ENCODE measurements at places on chromosomes 3 and 15.

DNA sequence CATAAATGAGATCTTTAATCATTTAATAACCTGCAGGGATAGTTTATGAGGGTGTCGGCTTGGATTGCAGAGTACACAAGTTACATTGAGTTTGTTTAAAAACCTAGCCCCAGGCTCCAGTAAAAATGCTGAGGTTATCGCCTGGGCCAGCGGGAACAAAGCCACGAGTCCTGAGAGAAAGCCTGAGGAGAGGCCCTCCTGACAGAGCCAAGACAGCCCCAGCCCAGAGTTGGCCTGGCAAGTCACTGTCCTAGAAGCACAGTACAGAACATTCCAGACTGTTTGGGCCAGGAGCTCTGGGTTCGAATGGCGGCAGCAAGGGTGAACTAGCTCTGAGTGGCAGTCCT lies 32.4 kb downstream of the SEC61A1 start:
- no peak for DNase-seq

GRCh38 chr3:116886202-116886893 lies 176.8 kb downstream of the TUSC7 start:
- no peak for DNase-seq

DNA sequence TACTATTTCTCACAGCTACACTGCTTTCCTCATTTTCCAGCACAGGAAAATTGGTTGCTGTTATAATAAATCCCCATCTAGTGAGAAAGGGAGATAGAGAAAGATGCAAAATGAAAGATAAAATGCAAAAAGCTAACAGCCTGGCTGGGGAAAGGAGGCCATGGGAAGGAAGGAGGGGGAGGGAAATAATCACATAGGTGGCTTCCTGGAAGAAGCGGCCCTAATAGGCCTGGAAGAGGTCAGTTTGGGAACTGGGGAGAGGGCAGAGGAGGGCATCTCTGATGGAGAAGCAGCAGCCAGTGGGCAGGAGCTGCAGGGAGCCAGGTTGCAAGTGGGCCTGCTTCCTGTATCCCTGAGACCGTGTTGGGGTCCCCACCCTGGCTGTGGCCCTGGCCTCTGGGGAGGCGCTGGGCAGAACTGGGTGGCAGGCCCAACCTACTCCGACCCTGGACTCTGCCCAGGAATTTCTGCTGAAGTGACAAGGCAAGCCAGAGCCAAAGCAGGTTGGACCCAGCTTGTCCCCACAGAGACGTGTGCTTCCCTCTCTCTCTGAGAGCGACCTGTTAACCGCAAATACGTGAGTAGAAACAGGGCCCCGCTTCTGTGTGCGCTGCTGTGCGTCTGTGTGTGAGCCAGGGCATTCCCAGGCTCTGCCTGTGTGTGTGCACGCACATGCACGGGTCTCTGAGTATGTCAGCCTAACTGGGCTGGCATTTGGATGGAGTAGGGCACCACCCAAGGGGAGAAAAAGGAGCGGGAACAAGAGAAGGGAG lies 1.9 kb downstream of the SLC28A1 start:
- DNase-seq = no peak

DNA sequence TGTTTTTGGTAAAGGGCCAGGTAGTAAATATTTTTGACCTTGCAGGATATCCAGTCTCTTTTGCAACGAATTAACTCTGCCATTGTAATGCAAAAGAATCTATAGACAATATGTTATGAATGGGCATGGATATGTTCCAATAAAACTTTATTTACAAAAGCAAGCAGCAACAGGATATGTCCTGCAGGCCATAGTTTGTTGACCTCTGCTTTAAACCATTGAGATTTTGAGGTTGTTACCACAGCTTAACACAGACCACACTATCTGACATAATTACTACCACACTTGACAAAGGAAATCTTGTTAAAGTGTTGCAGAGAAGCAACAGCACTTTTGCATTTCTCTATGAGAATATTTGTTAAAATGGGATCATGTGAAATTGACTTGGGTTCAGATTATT lies 349.3 kb downstream of the ERC2 start:
- DNase-seq = no peak

DNA sequence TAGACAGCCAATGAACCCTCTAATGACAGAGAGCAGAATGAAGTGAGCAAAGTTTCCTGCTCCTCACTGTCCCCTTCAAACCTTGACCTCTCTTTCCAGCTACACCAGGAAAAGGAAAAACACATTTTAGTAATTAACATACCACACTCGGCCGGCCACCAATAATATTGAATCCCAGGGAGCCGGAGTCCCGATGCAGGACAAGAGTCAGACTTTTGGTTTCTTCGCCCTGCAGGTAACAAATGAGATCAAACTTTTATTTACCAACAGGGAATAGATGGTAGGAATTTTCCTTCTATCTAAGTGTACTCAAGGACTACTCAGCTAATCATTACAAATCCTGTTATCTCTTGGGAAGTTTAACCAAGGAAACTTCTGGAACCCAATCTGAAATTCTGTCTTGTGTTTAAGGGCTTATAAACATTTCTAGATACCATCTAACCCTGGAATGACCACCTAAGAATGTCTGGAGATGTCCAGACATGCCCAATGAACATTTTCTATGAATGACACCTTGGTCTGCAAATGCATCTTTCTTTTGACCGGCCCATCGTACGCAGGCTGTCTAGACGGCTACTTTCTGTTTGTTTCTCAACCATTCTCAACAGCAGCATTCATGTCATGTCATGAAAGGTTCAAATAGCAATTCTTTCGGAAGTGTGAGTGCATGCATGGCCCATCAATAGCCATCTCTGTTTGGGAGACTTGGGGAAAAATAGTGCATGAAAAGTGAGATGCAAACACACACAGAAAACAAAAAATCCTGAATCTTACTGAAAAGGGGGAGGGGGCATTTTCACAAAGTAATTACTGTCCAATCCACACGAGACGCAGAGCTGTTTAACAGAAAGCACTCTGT lies 16.1 kb downstream of the PDZRN3 start:
- no peak for DNase-seq

GRCh38 chr3:133296981-133297380 lies 102.9 kb upstream of the BFSP2 start:
- DNase-seq = no peak

Data from AML-193 (cell line).